ENCODE measurements at places on chromosomes 6 and 20.

- DNase-seq: no peak
These were observed 41.3 kb downstream of the EDN1 start for GRCh38 chr6:12331474-12331873.

- DNase-seq: no peak
These were observed 396.5 kb downstream of the HDGFL1 start for GRCh38 chr6:22965889-22966288.

DNA sequence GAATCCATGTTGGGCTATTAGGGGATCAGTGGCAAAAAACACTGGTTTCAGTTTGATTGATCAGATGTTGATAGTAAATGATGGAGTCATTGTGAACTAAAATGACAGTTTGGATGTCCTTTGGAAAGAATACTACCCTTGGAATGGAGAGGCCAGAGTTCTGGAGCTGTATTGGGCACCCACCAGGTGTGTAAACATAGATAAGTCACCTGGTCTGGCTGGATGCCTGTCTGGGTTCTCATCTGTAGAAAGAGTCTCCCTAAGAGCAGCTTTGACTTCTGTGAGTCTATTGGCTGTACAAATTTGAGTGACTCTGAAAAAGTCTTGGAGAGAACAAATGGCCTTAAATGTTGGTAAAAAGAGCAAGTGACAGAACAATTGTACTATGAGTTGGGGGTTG is 115.0 kb downstream of the SCP2D1 start:
- DNase-seq: no peak

- no peak for DNase-seq
These were observed 188.2 kb downstream of the FNDC1 start for GRCh38 chr6:159357211-159357915.
